Upper lobe of left lung (tissue), 6 donors: ENCODE measurements at places on chromosomes 5 and 9.
A peak's percentile ranks its signal among the peaks of the same experiment; 100 is the strongest.

DNA sequence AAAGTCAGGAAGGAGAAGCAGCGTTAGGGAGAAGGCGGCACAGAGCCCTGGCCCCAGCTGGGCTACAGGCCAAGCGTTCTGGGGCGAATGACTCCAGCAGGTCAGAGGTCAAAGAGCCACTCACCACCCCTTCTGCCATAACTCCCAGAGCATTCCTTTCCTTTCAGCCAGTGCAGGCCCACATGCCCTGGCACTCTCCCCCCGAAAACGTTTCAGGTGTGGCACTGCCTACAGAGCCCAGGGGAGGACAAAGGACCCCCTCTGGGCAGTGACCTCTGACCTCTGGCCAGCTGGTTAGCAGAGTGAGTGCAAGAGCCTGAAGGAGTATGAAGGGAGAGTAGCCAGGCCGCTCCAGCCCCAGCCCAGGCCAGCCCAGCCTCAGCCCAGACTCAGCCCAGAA lies 4.9 kb downstream of the ABCA2 start:
- no peak for DNase-seq

GRCh38 chr5:151075698-151076331 lies 5.0 kb downstream of the TNIP1 start:
- peak; percentile 94 for DNase-seq

GRCh38 chr5:170745481-170746071 lies 37.9 kb upstream of the GABRP start:
- DNase-seq: peak; percentile 54

- DNase-seq: no peak
Observed at GRCh38 chr9:114303977-114304376, 18.9 kb upstream of the ORM1 start.

- no peak for DNase-seq
Observed at GRCh38 chr9:68966496-68966944, 47.4 kb downstream of the PRKACG start.

GRCh38 chr9:118711843-118712242 lies 657.4 kb downstream of the BRINP1 start:
- DNase-seq: no peak

DNA sequence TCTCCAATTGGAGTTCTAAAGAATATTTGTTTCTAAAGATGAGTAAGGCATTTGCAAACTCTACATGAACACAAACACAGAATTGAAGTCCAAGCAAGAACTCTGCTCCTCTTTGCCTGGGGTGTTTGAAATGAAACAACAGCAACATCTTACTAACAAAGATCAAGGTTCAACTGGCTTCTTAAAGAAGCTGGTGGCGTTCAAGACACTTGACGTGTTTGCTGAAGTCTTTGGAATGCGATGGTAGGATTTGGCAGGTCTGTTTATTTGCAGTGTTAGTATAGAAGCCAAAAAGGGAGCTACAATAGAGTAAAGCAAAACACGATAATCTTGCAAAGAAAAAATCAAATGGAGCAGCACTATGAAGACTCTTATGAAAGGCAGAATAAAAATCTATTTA lies 94.9 kb downstream of the BASP1 start:
- no peak for DNase-seq

GRCh38 chr5:67699560-67699959 lies 503.0 kb upstream of the CD180 start:
- no peak for DNase-seq

DNA sequence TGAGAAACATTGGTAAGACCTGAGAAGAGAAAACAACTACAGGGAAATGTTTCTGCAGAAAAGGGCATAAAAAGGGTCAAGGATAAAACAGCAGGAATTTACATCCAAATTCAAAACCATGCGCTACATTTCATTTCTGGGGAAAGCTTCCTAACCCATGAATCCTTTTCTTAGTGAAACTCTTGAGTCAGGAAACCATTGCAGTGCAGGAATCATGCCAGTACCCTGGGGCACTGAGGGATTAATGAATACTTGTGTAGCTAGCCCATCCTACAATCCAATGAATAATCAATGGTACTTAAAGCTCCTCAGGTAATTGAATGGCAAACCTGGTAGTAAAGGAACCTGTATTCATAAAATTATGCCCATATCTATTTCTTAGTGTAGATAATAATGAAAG lies 580.5 kb downstream of the TLE1 start:
- no peak for DNase-seq

DNA sequence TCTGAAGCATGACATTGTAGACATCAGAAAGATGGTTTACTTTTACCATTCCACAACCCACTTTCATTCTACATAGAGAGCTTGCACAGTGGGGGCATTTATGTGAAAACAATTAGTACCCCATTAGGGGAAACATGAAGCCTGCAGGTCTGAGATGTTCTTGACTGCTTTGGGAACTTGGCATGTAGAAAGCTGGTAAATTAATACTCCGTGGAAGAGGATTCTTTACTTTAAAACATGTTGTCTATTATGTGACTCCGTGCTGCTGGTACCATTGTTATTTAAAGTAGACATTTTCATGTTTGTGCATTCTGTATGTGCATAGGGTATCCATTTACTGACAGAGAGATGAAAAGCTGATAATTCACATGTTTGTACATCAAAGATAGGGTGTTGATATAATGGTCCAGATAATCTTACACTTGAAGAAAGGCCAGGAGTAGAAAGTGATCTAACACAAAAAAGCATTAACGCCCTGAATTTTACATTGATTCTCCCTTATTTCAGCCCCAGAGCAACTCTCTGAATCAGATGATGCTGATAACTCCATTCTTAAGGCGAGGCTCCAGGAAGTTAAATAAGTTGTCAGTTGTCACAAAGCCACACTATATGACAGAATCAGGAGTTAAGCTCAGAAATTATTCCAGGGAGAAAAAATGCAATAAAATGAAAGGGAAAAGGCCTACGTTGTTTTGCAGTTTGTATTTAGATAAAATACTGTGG lies 50.1 kb upstream of the CD180 start:
- DNase-seq: no peak

GRCh38 chr5:180129291-180130190 lies 58.0 kb upstream of the RNF130 start:
- DNase-seq: no peak

DNA sequence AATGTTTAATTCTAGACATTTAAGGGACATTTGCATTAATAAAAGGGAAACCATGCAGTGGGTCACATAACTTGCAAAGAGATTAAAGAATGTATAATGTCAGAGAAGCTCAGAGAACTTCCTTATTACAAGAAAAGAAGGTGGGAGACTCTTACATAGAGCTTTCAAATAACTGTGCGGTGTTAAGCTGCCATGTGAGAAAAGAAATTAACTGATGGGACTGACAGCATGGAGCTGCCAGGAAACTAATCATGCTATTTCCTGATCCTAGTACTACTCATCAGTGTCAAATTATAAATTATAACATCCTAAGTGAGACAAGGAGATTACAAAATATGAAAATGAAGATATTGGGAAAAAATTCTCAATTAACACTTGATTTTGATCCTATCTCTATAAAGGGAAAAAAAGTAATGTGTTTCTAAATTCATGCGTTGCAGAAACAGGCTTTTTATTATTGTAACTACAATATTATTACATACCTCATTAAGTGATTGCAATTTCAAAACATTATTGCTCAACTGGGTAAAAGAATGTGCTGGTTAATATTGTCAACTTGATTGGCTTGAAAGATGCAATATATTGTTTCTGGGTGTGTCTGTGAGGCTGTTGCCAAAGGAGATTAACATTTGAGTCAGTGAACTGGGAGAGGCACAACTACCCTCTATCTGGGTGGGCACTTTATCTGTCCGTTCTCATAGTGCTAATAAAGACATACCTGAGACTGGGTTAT lies 609.5 kb upstream of the NUDT12 start:
- no peak for DNase-seq

DNA sequence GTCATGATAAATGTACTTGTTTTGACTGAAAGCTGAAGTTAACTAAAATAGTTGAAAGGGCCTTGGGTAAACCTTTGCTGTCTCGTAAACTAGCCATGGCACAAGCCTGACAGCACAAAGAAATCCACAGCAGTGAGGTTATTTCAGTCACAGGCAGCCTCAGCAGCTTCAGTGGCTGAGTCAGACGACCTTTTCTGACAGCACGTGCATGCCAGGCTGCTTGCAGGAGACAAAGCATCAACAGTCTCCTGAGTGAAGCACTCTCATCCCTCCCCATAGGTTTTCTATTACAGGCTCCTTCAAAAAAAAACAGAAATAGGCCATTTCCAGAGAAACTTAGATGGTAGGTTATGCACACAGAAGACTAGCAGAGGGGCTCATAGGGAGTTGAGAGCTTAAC lies 34.6 kb downstream of the OXCT1 start:
- DNase-seq: no peak

- no peak for DNase-seq
Observed at GRCh38 chr5:180121826-180122413, 50.4 kb upstream of the RNF130 start.

DNA sequence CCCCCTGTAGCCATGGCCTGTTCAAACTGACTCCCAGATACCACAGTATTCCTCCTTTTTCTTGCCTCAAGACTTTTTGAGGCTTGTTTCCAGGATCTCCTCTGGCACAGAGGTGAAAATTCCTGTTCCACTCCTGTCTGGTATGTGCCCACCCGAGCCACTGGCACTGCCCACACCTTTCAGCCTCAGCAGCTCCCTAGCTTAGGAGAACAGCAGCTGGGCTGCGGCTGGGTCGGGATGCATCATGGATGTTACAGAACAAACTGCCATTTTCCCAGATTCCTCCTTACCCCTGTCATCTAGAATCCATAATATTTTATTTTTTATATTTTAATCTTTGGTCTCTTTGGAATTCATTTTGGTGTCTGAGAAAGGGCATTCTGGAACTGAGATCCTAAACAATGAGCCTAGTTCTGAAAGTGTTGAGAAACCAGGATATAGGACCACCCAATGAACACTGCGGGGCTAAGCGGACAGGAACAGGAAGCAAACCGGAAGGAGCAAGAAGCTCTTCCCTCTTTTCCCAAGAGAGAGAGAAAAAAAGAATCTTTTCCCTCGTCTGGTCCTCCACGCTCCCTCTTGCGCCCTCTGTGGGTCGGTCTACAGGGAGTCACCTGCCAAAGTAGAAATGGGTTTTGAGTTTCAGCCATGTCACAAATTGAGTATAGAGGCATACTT lies 12.5 kb downstream of the OR2S2 start:
- DNase-seq: no peak

DNA sequence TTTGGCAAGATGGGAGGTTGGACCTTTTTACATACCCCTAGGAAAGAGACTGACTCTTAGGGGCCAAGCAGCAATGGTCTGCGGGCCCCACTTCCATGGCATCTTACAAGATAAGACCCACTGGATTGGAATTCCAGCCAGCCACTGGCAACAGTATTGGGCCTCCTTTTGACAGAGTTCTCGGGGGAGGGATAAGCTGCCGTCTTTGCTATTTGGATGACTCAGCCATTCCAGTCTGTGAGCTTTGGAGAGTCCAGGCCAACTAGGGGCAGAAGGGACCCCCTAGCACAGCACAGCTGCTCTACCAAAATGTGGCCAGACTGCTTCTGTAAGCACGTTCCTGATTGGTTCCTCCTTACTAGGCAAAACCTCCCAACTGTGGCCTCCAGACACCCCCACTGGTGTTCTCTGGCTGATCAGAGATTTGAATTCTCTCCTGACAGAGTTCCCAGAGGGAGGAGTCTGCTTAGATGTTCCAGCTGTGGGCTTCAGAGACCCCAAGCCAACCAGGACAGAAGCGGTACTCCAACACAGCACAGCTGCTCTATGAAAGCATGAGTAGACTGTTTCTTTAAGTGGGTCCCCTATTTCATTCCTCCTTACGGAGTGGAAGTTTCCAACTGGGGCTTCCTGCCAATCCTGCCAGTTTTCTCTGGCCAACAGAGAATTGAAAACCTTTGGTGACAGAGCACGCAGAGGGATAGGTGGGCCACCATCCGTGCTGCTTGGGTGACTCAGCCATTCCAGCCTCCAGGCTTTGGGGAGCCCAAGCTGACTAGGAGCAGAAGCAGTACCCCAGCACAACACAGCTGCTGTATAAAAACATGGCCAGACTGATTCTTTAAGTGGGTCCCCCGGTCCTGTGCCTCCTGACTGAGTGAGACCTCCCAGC lies 672.1 kb upstream of the RIOK2 start:
- no peak for DNase-seq

GRCh38 chr9:108445431-108446071 lies 410.2 kb downstream of the ACTL7B start:
- no peak for DNase-seq

- DNase-seq: peak; percentile 24
Observed at GRCh38 chr9:34125681-34126206, 754 bp downstream of the DCAF12 start.

- no peak for DNase-seq
Observed at GRCh38 chr9:35482071-35482470, 7.8 kb upstream of the RUSC2 start.

DNA sequence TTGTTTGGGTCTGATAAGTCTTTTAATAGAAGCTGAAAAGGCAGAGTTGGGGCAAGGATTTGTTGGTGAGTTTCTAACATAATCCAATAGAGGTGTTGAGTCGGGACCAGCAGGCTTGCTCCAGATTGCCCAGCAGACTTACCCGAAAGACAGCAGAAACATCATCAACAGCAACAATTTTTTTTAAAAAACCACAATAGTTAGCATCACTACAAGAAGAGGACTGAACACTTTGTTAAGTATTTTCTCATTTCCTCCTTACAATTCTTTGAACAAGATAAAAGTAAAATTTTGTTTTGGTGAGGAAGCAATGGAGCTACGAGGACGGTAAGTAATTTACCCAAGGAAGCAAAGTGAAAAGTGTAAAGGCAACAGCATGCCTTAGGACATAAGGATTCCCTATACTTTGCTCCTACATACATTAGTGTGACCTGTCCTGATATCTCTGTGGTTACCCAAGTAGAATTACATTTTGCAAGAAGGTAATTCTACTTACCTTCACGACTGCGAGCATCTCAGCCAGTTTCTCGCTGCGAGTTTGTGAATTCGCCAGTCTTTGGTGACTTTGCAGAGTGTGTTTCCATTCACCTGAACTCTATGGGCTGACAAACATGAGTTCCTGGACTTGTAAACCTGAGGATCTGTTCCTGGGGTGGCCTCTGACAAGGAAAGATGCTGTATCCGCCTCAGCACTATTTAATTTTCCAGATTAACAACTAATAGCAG lies 13.2 kb downstream of the ITK start:
- DNase-seq: no peak

GRCh38 chr5:94057217-94057616 lies 315.8 kb upstream of the POU5F2 start:
- no peak for DNase-seq

DNA sequence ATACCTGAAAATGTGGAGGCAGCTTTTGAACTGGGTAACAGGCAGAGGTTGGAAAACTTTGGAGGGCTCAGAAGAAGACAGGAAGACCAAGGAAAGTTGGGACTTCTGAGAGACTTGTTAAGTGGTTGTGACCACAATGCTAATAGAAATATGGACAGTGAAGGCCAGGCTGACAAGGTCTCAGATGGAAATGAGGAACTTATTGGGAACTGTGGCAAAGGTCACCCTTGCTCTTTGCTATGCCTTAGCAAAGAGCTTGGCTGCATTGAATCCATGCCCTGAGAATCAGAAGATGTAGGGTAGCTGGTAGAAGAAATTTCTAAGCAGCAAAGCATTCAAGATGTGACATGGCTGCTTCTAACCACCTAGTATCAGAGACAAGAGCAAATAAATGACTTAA lies 244.4 kb upstream of the ADRA1B start:
- no peak for DNase-seq
